ENCODE measurements at places on chromosomes 16 and 17.

DNA sequence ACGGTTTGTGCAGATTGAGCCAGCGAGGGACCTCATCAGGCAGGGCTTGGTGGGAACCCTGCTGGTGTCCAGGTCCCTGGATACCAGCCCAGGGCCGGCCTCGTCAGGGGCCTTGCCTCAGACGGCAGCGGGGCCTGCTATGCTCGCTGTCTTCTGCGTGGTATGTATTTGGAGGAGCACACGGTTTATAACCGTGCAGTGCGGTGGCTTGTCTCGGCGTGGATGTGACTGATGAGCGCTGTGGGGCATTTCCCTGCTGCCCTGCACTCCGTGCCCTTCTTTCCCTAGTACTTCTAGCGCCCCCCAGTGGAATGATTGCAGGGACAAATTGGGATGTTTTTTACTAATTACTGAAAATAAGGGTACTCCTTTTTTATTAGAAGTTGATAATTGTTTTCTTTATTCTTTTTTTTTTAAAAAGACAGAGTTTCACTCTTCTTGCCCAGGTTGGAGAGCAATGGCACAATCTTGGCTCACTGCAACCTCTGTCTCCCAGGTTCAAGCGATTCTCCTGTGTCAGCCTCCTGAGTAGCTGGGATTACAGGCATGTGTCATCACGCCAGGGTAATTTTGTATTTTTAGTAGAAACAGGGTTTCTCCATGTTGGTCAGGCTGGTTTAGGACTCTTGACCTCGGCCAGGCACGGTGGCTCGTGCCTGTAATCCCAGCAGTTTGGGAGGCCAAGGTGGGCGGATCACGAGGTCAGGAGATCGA lies 15.3 kb downstream of the TBCD start:
- no peak for DNase-seq

DNA sequence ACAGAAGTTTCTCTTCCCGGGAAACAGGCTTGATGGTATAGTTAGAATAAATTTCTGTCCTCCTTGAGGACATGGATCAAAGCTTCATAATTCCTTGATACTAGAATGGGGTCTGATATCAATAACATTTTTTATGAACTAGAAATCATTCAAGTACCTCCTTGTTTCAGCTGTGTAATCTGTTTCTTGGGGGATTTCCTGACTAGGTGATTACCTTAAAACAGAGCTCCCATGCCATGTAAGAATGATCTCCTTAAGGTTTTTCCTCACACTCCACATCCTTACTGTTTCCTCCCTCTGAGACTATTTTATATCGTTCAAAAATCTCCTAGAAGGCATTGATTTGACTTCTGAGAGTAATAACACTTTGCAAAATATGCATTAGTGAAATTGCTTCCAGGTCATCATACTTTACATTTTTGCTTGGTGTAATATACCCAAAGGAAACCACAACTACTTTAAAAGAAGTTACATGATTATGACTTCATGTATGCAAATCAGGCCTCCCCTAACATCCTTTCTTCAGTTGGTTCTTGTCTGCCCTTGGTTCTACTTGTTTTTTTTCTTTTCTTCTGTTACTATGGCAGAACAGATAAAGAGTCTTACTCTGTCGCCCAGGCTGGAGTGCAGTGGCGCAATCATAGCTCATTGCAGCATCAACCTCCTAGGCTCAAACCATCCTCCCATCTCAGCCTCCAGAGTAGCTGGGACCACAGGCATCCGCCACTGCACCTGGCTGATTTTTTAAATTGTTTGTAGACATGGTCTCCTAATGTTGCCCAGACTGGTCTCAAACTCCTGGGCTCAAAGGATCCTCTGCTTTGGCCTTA lies 388.8 kb downstream of the ZFHX3 start:
- DNase-seq = no peak

DNA sequence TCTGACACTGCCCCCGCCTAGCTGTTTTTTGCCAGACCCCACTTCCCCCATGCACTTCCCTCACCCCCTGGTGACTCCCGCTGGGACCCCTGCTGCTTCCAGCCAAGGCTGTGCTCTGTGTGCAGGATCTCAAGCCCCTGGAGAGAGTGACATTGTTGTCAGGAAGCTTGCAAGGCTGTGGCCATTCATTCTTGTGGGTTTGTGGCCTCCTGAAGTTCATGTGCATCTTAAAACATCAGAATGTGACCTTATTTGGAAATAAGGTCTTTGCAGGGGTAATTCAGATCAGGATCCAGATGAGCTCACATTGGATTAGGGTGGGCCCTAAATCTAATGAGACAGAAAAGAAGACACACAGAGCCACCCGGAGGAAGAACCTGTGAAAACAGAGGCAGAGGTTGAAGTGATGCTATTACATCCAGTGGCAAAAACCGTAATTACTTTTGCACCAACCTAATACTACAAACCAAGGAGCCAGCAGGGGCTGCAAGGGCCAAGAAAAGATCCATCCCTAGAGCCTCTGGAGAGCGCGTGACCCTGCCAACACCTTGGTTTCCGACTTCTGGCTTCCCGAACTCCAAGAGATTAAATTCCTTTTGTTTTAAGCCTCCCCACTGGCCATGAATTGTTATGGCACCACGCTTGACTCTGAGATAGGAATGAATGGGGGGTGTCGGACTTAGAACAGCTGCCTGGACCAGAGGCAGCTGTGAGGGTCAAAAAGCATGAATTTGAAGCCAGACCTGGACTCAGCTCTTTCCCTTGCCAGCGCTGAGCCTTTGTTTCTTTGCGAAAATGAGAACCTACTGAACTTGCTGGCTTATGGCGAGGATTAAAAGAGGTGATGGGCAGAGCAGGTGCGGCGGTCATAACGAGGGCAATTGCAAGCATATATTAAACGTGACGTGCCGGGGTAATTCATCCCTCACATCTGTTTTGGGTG lies 75.5 kb downstream of the BMERB1 start:
- no peak for DNase-seq

DNA sequence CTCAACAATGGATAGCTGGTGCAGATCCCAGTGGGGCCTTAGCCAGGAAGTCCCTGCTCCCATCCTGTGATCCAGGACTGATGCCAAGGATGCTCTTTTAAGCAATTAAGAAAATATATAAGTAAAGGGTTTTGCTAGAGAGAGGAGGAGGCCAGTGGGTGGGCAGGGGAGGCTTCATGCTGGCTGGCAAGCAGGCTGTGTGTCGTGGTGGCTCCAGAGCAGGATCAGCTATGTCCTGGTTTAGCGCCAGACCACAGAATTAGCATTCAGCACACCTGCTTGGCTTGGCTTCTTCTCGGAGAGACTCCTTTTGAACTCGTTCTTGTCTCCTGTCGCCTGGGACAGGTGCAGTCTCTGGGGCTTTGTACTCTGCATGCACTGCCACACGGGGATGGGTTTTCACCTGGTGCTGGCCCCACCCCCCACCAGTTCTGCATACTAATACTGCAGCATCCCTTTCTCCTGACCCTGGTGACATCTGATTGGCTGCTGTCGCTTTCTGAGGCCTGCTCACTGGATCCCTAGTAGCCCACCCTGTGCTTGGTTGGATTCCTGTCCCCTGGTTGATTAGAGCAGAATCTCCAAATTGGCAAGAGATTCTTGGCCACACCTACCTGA lies 66.1 kb downstream of the PLD6 start:
- no peak for DNase-seq

GRCh38 chr16:13093661-13094060 lies 192.3 kb downstream of the SHISA9 start:
- no peak for DNase-seq

DNA sequence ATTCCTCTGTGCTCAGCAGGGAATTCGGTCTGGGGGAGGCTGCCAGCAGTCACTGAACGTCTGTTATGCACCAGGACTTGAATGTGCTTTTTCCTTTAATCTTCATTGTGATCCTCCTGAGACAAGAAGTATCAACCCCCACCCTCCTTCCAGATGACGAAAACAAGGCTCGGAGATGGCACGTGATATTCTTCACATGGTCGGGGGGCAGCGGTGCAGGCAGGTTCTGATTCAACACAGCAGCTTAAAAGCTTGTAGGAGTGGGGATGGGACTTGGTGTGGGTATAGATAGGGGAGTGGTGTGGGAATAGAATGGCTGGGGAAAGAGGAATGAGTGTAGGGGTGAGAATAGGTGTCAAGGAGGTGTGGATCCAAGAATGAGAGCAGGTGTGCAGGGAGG lies 6.4 kb downstream of the NECAB2 start:
- DNase-seq = no peak

- DNase-seq = no peak
Measured at GRCh38 chr17:30243002-30243401, 7.5 kb upstream of the SLC6A4 start.

- no peak for DNase-seq
Measured at GRCh38 chr17:42406615-42407288, 16.3 kb downstream of the CAVIN1 start.

DNA sequence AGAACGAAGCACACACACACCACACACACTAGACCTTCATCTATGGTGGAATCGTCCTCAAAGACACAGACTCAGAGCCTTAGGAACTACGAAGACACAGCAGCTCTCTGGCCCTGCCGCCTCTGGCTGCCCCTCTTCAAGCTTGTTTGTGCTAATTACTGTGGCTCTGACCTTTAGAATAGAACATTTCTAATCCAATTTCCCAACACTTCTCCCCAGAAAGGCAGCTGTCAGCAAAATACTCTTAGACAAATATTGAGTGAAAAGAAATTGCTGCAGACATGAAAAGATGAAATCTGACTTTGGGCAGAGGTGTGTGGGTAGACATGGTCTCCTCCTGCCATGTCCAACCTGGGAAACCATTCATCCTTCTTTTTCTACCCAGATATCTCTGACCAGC lies 152.0 kb upstream of the DNAH9 start:
- no peak for DNase-seq

DNA sequence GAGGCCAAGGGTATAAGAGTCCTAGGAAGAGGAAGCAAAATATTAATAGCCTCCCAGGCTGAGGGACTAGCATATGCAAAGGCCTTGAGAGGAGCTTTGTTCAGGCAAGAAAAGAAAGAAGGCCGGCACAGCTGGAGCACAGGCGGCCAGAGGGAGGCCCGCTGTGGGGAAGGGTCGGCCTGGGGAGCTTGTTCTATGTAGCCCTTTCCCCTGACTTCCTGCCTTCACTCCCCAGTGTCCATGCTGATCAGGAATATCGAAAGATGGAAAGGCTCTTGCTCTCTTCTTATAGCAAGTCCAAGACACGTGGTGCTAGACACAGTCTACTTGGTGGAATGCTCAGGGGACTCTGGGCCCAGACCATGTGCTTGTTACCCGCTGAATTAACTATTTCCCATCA lies 27.4 kb upstream of the HAS3 start:
- no peak for DNase-seq

DNA sequence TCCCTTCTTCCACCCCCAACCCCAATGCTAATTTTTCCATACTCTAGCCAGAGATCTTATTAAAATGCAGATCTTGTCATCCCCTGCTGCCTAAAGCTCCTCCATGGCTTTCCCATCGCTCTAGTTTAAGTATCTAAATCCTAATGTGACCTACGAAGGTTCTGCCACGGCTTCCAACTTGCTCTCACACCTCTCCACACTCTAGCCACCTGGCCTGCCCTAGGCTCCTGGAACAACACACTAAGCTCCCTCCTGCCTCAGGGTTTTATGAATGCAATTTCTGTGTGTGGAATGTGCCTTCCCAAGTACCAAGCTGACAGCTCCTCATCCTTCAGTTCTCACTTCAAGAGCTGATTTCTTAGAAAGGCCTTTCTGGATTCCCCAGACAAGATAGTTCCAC lies 16.6 kb downstream of the NXPH3 start:
- DNase-seq = no peak

DNA sequence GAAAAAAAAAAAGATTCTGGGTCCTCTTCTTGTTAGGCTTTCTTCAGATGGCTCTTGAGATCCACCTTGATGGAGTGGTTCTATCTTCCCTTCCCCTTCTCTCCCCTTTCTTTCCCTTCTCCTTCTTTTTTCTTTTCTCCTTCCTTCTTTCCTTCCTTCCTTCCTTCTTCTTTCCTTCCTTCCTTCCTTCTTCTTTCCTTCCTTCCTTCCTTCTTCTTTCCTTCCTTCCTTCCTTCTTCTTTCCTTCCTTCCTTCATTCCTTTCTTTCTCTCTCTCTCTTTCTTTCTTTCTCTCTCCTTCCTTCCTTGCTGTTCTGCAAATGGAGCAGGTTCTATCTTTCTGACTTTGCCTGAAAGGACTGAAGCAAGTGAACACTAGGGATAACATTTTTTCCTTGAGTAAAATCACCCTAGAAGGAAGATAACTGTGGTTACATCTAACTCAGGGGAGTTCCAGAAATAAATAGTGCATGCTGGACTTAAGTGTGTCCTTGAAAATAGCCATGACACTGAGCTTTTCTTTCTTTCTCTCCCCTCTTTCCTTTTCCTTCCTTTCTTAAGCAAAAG lies 68.8 kb upstream of the SEC14L1 start:
- DNase-seq = no peak

DNA sequence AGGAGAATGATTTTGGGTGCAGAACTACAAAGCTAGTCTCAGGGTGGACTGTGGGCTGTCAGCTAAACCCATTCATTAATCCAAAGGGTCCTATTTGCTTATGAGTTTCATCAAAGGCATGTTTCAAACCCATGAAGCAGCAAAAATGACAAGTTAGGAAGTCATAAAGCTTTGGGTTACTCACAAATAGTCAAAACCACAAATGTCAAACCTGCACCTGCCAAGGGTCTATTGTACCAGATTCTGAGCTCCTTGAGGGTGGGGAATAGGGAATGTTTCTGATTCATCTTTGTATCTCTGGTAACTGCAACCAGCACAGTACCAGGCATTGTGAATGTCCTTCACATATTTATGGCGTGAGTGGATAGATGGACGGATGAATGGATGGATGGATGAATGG lies 317.7 kb downstream of the MAF start:
- no peak for DNase-seq

- no peak for DNase-seq
Measured at GRCh38 chr16:71628810-71629209, 2.8 kb downstream of the MARVELD3 start.

- DNase-seq = no peak
Measured at GRCh38 chr17:50818921-50819657, 16.3 kb upstream of the WFIKKN2 start.

- no peak for DNase-seq
Measured at GRCh38 chr17:36523113-36523512, 11.6 kb downstream of the MYO19 start.

- DNase-seq = no peak
Measured at GRCh38 chr16:50644729-50645128, 36.4 kb downstream of the SNX20 start.

DNA sequence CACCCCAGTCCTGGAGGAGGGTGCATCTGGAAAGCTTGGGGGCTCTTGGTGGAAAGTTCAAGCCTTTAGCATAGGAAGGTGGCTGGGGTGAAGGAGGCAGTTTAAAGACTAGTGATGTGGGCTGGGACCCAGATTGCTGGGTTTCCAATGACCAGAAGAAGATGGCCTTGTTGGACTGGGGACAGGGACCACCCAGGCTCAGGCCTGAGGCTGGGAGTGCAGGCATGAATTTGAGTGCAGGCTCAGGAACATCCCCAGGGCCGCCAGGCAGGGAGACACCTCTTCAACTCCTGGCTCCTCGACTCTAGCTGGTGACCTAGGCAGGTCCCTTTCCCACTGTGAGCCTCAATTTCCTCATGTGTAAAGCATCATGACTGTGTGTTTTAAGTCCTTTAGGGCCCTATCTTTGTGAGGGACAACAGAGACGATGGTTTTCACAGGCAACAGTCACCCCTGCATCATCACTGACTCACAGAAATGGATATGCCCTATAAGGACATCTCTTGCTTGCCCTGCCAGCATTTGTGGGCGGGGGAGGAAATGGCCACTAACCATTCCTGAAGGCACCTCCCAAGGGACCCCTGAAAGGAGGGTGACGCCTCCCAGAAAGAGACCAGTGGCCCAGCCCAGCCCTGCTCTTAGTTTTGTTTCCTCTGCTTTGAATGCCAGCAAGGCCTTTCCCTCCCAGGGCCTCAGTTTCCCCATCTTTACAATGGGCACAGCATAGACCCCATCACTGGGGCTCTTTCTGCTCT lies 11.1 kb downstream of the NLRC5 start:
- DNase-seq = no peak

GRCh38 chr16:87496447-87496801 lies 3.6 kb upstream of the ZCCHC14 start:
- no peak for DNase-seq
